ENCODE measurements at places on chromosomes 6 and 20.

- DNase-seq: no peak
Measured at GRCh38 chr6:158564243-158565121, 4.6 kb downstream of the TMEM181 start.

GRCh38 chr6:118935331-118935668 lies 341 bp upstream of the MCM9 start:
- DNase-seq: no peak

DNA sequence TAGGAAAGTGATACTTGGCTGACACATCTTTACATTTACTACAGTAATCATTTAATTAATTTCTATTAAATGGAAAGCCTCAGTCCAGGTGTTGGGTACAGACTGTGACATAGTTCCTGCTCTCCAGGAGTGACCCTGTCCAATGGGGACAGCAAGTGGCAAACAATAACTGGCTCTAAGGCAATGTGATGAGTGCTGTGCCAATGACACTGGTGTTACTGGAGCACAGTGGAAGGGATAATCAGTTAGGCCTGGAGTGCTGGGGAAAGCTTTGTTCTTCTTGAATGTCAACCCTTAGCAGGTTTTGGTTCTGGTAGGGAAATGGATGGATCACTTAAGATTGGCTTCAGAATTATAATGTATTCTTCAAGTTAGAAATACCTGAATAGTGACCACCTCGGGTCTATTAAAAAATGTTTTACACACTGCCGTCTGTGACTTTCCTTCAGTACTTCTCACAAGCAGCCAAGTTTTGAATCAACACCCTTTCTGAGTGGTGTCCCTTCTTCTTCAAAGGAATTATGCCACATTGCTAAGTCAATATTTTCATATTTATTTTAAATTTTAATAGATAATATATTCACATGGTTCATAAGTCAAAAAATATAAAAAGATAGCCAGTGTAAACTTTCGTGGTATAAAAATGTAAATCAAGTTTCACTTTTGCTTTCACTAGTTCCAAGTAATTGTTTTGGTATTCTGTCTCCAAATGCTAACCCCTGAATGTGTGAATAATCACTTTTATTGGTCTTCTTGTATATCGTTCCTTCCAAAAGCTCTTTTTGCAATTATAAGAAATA lies 9.6 kb downstream of the CMTR1 start:
- DNase-seq: no peak

- no peak for DNase-seq
Measured at GRCh38 chr6:73713426-73714147, 17.6 kb downstream of the CD109 start.

GRCh38 chr20:46021361-46022359 lies 7.4 kb upstream of the SLC12A5 start:
- no peak for DNase-seq

DNA sequence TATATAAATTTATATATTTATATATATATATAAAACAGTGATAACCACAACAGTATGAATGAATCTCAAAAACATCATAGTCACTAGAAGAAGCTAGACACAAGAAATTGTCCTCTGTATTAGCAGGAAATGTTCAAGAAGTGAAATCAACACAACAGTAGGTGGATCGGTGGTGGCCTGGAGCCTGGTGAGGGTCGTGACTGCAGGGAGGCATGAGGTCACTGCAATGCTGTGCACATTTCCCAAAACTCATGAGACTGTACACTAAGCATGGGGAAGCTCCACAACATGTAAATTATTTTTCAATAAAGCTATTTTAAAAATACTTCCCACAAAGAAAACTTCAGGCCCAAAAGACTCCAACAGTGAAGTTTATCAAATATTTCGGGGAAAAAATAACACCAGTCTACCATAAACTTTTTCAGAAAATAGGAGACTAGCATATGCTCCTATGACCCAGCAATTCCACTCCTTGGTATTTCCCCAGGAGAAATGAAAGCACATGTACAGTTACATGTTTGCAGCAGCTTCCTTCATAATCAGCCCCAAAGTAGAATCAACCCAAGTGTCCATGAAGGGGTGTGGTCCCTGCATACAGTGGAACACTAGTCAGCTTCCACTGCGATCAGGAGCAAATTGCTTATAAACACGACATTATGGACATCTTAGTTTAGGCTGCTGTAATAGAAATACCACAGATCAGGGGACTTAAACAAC lies 144.2 kb downstream of the TBXT start:
- no peak for DNase-seq

DNA sequence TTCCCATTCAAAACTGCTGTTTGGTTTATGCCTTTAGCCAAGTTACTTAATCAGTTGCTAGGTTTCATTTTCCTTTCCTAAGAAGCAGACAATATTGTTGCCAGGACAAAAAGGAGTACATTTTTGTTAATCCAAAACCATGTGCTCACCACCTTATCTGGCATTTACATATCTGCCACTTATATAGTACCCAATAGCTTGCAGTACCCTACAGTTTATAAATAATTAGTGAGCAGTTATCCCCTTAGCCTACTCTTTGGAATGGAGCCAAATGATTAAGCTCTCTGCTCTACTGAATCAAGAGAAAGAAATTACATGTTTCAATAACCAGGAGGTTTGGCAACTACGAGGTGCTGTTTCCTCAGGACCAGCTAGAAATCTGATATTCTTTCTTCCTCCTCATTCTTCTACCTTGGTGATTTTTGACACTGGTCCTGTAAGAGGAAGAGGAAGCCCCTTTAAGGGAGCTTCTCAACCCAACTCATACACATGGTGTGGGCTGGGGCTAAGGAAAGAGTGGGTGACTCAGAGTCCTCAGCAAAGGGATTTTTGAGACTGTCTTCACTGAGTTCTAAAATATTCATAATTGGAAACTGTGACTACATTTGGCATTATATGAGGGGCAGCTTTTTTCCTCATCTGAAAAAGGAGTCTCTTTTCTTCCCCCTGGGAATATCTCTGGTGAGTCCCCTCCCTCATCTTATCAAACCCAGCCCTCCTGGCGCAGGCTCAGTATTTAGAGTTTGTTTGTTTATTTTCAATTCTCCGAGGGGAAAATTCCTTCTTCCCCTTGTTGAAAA lies 1.5 kb downstream of the ZNFX1 start:
- peak; percentile 49 for DNase-seq

Data from activated CD4-positive, alpha-beta T cell treated with anti-CD3 and anti-CD28 coated beads, Interleukin-2, amount 50 U/mL, for 4 hours (primary cell).